Cardiac muscle cell (in vitro differentiated cells and primary cell): ENCODE measurements at places on chromosomes 5 and 9. TPM values are rescaled to one million over a fixed set of nuclear protein-coding genes. Genes with fewer than 3 reads are reported as not detected.
A peak's percentile ranks its signal among the peaks of the same experiment; 100 is the strongest.

DNA sequence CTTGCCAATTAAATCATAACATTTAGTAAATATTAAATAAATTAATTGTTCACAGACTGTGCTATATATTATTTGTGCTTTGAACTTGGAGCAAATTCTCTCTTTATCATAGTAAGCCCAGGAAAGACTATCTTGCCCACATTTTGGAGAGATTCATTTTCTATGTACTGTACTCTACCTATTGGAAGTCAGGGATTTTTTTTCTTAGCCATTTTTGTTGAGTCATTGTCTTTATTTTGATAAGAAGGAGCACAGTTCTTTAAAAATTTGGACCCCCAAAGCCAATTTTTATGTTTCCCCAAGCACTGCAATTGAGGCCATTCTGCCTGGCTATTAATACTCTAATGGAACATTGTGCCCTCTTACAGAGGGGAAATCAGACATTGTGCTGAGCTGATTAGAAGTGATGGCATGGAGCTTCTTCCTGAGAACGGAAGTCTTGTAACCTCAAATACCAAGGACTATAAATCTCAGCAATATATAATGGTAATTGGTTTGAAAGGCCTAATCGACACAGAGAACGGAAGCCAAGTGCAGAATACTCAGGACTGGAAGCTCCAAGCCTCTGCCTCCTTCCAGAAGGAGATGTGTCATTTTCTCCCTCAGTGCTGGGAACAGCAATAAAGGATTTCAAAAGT is 188.8 kb upstream of the PAPPA start:
- H3K4me3 ChIP-seq: no peak overlapping the region
- no peaks in the 10 kb centered on the region for H3K27me3 ChIP-seq
- H3K36me3 ChIP-seq: no peaks in the 10 kb centered on the region
- no peak for DNase-seq

DNA sequence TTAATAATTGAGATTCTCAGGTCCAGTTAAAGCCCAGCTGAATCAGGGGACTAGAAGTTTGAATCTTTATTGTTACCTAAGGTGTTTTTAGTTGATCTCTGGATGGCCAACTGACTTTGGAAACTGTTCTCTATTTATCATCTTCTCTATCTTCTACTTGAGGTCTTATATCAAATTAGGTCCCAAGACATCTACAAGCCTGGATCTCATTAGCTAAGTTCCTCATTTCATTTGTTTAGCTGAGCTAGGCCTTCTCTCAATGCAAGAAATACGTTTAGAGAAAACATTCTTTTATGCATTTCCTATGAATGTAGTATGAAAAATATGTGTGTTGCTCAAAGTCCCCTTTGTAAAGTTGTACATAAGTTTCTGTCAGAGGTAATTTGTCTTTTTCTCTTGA is 196.6 kb downstream of the PTTG1 start:
- DNase-seq: no peak
- peaks cover 45% of the 10 kb centered on the region for H3K27me3 ChIP-seq
- H3K27ac ChIP-seq: no peak overlapping the region
- H3K4me1 ChIP-seq: no peaks in the 10 kb centered on the region
- no peaks in the 10 kb centered on the region for H3K36me3 ChIP-seq

GRCh38 chr5:4065472-4066320 is 470.1 kb downstream of the IRX1 start:
- no peak overlapping the region for H3K4me3 ChIP-seq
- no peaks in the 10 kb centered on the region for H3K27me3 ChIP-seq
- peak; percentile 81 for DNase-seq
- H3K4me1 ChIP-seq: peaks cover 32% of the 10 kb centered on the region
- H3K27ac ChIP-seq: peak overlapping the region; percentile 91
- H3K36me3 ChIP-seq: no peaks in the 10 kb centered on the region

DNA sequence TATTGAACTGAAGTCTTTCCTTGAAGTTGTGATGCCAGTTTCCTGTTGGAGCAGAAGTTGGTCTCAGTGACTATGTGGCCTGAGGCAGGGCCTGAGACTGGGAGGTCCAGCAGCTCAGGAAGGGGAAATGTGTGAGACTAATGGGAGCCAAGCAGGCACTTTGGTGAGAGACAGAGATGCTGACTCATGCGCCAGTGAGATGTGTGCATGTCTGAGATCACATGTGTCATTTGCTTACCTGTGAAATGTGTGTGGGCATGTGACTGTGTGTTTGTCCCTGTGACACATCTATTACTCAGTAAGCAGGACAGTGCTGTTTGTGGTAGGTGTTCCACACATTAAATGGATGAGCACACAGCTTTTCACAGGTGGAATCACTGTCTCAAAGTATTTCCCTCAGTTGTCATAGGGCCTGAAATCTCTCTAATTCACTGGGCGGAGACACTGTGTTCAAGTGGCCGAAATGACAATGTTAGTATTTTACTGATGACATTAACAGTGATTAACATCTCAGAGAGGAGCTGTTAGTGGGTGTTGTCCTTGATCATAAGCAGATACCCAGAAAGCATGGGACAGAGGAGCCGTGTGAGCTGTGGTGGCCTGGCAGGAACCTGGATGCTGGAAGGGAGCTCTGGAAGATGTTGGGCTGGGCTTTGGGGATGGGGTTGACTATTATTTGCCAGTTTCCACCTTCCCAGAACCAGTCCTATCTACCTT is 7.4 kb downstream of the NPR2 start:
- H3K27ac ChIP-seq: no peak overlapping the region
- H3K4me1 ChIP-seq: no peaks in the 10 kb centered on the region
- DNase-seq: no peak
- H3K36me3 ChIP-seq: peaks cover 7% of the 10 kb centered on the region

DNA sequence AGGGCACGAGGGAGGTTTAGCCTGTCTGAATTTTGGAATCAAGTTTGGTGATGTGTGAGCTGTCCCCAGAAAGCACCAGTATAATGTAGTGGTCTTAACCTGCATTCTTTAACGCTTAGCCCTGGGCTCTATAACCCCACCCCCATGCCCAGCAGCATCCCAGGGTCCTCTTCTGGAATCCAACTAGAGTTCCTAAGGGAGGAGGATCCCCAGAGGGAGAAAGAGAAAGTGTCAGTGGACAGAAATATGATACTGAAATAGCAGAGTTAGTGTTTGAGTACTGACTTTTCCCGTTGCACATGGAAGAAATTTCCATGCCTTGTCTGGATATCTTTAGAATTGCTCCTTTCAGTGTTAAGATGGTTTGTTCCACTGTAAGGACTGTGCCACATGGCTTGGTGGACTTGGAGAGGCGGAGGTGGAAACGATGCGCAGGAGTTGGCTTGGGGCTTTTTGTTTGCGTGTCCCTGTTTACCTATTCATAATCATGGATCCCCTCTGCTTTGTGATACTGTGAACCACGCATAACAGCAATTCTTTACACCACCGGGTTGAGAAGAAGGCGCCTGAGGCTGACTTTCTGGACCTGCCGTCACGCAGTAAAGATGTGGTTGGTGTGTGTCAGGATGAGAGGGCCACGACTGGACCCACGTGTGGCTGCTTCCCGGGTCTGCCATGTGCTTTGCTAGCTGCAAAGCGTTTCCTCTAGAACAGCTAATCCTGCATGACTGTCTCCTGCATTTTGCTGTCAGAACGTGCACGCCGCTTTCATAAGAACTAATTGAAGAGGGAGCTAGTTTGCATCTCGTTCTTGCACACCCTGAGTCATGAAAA is 142.3 kb downstream of the SMARCA2 start:
- no peaks in the 10 kb centered on the region for H3K27me3 ChIP-seq
- H3K4me3 ChIP-seq: no peak overlapping the region
- peaks cover 35% of the 10 kb centered on the region for H3K4me1 ChIP-seq
- peak; percentile 71 for DNase-seq
- H3K36me3 ChIP-seq: no peaks in the 10 kb centered on the region

The GZMA gene
- total RNA-seq: not detected in 2 replicates

GRCh38 chr5:81428446-81428845 is 34.5 kb upstream of the ACOT12 start:
- H3K27me3 ChIP-seq: no peaks in the 10 kb centered on the region
- no peak for DNase-seq
- no peaks in the 10 kb centered on the region for H3K4me1 ChIP-seq
- no peak overlapping the region for H3K4me3 ChIP-seq
- H3K36me3 ChIP-seq: no peaks in the 10 kb centered on the region

The NTRK2 gene
- total RNA-seq: 1.3 and 2.5 TPM in 2 replicates

- H3K4me1 ChIP-seq: no peaks in the 10 kb centered on the region
- no peaks in the 10 kb centered on the region for H3K27me3 ChIP-seq
- no peak overlapping the region for H3K4me3 ChIP-seq
- H3K36me3 ChIP-seq: no peaks in the 10 kb centered on the region
- H3K27ac ChIP-seq: no peak overlapping the region
These were observed 106.2 kb downstream of the SEMA5A start for GRCh38 chr5:9439531-9440292.

The AMBP gene
- not detected in 2 replicates for total RNA-seq
